ENCODE measurements at places on chromosomes 7 and 10.

GRCh38 chr7:11416641-11417458, 415.1 kb downstream of the THSD7A start:
- no peak for DNase-seq

DNA sequence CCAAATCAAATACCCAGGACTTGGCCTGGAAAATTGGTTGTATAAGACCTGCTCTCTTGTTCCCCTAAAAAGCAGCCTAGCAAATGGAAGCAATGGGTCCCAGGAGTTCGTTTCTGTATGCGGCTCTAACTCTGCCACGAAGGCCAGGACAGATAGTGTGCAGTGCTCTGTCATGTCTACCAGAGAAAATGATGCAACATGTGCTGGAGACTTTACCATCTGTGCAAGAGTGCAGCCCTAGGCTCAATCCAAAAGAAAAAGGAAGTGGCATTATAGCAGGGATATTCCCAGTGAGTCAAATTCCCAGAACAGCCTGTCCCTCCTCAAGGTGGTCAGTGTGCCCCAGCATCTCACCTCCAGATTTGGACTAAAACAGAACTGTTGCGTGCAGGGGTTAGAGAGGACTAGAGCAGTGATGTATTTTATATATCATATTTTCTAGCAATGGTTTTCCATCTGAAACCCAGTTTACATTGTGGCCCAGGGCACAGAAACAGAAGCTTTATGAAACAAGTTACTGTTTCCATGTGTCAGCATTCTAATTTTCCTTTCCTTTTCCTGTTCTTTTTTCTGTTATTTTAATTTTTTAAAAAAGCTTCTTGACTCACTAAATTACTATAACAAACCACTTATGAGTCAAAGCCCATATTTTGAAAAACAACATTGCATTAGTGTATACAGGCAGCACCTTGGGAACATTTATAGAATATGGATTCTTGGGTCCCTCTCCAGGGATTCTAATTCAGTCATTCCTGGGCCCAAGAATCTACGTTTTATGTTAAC, 311.2 kb downstream of the RNLS start:
- DNase-seq: no peak

- peak; percentile 87 for DNase-seq
Observed at GRCh38 chr10:133324857-133325260, 11.8 kb downstream of the CALY start.

DNA sequence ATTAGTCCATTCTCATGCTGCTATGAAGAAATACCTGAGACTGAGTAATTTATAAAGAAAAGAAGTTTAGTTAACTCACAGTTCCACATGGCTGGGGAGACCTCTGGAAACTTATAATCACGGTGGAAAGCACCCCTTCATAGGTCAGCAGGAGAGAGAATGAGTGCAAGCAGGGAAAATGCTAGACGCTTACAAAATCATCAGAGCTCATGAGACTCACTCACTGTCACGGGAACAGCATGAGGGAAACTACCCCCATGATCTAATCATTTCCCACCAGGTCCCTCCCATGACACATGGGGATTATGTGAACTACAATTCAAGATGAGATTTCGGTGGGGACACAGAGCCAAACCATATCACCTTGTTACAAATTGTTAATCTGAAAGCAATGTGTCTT, 15.8 kb downstream of the TAS2R39 start:
- DNase-seq: no peak

- DNase-seq: no peak
Observed at GRCh38 chr10:93352638-93353383, 129.3 kb downstream of the MYOF start.

DNA sequence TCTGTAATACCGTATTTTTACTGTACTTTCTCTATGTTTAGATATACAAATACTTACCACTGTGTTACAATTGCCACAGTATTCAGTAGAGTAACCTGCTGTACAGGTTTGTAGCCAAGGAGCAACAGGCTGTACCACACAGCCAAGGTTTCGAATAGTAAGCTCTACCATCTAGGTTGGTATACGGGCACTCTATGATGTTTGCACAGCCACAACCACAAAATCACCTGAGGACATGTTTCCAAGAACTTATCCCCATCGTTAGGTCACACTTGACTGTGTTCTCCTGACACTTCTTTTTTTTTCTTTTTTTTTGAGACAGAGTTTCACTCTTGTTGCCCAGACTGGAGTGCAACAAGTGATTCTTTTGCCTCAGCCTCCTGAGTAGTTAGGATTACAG, 134.6 kb upstream of the TRIM24 start:
- no peak for DNase-seq

- DNase-seq: peak; percentile 61
Observed at GRCh38 chr7:44698046-44698580, 50.5 kb upstream of the ZMIZ2 start.

DNA sequence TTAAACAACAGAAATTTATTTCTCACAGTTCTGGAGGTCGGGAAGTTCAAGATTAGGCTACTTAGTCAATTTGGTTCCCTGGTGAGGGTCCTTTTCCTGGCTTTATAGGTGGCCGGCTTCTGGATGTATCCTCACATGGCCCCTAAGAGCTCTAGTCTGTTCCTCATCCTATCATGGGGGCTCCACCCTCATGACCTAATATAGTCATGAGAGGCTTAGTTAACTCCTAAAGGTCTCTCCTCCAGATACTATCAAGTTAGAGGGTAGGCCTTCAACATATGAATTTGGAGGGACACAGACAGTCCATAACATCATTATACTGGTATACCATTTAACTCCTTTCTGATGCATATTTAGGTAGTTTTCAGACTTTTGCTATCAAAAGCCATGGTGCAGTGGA, 7.6 kb downstream of the MAPK8 start:
- DNase-seq: no peak
